Testis (tissue), 5 donors: ENCODE measurements at places on chromosomes 16 and 17. TPM values are rescaled to one million over a fixed set of nuclear protein-coding genes. Genes with fewer than 3 reads are reported as not detected.

The C16orf89 gene
- 1.2 TPM for total RNA-seq

DNA sequence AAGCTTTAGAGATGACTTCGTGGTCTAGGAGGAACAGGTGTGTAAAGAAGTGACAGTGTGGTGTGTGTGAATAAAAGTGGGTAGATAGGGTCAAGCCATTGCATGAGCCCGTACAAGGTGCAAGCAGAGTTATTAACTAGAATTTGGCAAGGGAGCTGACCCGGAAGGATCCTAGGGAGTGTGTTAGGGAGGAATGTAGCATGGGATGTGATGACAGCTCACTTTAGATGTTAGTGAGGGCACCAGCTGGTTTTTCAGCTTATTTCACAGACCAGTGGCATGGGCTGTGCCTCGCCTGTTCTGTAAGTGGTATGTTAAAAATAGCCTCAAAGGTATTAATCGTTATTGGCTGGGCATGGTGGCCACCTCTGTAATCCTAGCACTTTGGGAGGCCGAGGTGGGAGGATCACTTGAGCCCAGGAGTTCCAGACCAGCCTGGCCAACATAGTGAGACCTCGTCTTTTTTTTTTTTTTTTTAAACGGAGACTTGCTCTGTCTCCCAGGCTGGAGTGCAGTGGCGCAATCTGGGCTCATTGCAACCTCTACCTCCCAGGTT is 8.3 kb downstream of the ANKRD40CL start:
- no peak for DNase-seq

The CMTM1 gene
- 47.5 TPM for total RNA-seq

GRCh38 chr17:27882162-27882840 is 10.9 kb downstream of the LYRM9 start:
- DNase-seq, result no peak

GRCh38 chr16:47017636-47018035 is 44.2 kb upstream of the DNAJA2 start:
- no peak for DNase-seq

DNA sequence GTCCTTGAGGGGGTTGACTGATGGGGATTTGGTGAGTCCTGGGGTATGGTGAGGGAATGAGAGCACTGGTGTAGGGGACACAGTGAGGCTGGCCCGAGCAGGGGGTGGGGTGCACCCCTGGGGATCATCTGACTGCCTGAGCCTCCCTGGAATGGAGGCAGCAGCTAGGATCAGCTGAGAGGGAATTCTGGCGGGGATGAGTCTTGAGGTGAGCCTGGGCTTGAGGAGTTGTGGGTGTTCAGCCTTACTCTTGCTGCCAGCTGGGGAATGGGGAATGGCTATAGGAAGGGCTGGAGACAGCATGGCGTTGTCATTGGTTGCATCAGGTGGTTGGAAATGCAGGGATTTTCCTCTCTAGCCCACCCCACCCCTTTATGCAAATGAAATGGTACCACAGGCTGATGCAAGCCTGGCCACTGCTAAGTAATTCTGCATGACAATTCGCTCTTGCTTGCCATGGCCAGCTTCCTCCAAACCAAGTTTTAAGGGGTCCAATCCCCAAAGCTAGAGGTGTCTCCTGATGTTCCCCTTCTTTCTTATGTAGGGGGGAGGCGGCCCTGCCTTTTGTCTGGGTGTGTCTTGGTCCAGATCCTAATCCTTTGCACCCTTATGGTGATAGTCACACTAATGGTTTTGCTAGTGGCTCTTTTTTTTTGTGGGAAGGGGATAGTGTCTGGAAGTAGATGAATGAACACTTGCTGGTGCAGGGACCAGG is 7.5 kb downstream of the NFE2L1 start:
- DNase-seq, result no peak

GRCh38 chr17:35700150-35700549 is 31.3 kb upstream of the RASL10B start:
- DNase-seq, result no peak
